ENCODE measurements at places on chromosomes 5 and 9.

GRCh38 chr5:5437227-5438172 lies 15.0 kb downstream of the ICE1 start:
- DNase-seq = no peak

- DNase-seq = no peak
These were observed 94.4 kb downstream of the PDZD2 start for GRCh38 chr5:31733371-31733770.

DNA sequence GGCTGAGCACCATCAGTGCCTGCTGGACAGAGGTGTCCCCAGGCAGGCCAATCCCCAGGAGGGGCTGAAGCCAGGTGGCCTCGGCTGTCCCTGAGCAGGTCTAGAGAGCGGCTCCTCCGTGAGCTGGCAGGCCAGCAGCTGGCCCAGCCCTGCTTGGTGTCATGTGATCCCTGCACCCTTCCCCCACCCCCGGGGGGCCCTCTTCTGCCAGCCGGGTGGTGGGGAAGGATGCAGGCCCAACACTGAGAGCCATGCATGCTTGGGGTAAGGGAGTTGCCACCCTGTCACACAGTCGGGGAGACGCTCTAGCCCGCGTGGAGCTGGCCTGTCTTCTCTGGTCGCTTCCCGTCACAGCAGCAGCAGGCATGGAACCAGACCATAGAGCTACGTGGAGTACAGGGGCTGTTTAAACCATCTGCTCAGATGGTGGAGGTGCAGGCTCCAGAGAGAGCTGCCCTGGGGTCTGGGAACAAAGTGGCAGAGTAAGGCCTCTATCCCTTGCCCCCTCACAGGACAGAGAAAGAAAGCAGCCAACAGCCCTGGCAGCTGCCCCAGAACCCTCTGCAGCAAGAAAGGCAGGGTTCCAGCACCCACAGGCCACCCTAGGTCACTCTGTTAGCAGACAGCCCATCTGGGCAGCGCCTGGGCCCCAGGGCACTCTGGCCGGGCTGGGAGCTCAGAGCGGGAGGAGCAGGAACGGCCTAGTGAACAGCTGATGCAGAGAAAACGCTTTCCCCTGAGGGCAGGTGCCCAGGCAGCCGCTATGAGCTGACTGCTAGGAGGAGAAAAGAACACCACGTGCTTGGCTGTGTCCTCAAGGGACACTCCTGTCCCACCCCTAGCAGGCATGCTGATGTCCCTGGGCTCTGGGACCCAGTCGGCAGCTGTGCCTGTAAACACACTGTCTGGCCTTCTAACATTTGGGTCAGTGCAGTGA lies 6.8 kb downstream of the RALGDS start:
- DNase-seq = peak; percentile 66

- DNase-seq = no peak
These were observed 107.7 kb downstream of the SEMA6A start for GRCh38 chr5:116466727-116467464.

DNA sequence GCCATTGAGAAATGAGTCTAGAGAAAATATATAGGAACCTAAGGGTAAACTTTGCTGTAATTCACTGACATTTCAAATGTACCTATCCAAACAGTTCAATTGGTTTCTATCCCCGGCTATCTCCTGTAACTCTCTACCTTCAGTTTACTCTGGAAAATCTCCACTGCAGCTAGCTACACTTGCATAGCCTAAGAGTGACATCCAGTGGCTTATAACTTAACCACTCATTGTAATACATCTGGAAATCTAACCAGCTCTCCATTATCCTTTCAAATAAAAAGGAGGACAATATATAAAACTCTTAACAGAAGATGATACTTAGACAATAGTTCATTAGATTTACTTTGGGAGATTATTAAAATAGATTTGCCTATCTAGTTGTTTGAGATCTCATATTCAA lies 35.3 kb upstream of the SPDL1 start:
- DNase-seq = peak; percentile 44

GRCh38 chr5:107564931-107565372 lies 105.8 kb downstream of the EFNA5 start:
- peak; percentile 97 for DNase-seq

DNA sequence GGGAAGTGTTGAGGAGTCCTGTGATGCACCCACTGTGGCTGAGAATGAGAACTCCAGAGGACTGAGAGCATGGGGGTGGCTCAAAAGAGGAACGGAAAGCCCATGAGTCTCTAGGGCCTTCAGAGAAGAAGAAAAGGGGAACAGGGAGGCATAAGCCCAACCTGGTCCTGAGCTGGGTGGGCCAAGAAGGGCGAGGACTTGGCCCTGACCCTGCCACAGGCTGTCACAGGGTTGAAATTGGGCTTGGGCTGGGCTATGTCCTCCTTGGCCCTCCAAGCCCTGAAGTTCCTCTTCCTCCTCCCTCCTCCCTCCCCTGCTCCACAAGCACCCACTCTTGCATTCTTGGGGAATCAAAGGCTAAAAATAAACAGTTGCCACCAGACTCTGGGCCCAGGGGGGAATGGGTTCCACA lies 49.3 kb upstream of the PPARGC1B start:
- DNase-seq = no peak

DNA sequence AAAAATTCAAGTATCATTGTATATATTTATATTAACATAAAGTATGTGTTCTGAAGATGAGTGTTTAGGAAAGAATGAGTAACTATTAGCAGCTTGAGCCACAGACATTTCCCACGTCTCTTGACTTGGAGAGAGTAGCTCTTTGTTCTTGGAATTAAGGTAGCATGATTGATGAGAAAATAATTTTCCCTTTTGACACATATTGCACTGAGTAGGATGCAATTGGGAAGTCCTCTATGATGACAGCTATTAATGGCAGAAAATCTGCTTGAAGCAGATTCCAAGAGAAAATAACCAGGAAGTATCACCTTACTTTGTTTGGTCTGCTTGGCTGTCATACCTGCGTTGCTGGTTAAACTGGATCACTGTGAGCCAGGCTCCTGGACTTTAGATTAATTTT lies 204.8 kb downstream of the TLE4 start:
- peak; percentile 23 for DNase-seq

Data from fibroblast of gingiva (primary cell).